ENCODE measurements at places on chromosomes 16 and 17.

DNA sequence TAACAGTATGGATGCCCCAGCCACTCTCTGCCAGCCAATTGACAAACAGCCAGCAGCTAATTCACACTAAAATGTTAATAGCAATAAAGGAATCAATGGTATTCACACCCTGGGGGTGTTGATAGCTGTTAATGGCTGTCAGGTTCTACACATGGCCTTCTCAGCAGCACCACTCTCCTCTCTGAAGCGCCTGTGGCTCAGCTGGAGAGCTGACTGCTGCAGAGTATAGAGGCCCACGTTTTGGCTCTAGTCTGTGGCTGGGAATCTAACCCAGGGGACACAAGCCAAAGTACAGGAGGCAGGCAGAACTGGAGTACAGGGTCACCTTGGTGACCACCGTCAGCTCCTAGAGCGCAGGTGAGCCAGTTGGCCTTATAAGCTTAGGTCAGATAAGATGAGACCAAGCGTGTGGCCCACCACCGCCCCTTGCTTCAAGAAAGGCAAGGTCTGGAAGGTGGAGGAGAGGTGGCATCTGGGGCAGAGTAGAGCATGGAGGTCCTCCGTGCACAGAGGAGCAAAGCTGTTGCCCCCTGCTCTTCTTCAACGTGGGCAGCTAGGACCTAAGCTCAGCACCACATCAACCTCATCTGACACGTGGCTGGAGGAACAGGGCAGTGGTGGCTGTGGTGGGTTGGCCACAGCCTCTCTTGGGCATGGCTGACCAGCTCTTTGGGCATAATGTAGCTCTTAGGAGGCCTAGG lies 25.4 kb downstream of the CCR7 start:
- DNase-seq: no peak

GRCh38 chr16:57349212-57350031 lies 9.2 kb upstream of the CCL22 start:
- DNase-seq: no peak

DNA sequence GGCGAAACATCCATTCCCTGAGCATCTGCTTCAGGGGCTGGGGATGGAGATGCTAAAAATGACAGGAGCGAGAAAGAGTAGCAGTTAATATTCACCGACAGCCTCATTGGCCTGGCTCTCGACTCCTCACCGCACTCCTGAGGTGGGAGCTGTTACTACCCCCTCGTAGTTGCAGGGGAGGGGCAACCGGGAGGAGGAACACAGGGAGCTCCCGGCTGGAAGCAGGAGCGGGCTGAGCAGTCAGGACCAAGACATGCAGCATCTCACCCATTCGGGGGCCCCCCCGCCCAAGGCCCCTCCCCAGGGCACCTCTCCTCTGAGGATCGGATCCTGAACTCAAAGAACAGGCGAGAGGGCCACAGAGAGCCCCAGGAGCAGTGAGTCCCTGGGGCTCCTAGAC lies 4.5 kb upstream of the ACSF3 start:
- DNase-seq: no peak

- peak; percentile 44 for DNase-seq
Measured at GRCh38 chr16:75342308-75342811, 90.9 kb upstream of the BCAR1 start.

Data from fibroblast of gingiva (primary cell).